Left ventricle myocardium inferior (tissue), 1 donor: ENCODE measurements at places on chromosomes 5 and 9. TPM values are rescaled to one million over a fixed set of nuclear protein-coding genes. Genes with fewer than 3 reads are reported as not detected.

The NOXA1 gene
- total RNA-seq = 2.0 TPM

DNA sequence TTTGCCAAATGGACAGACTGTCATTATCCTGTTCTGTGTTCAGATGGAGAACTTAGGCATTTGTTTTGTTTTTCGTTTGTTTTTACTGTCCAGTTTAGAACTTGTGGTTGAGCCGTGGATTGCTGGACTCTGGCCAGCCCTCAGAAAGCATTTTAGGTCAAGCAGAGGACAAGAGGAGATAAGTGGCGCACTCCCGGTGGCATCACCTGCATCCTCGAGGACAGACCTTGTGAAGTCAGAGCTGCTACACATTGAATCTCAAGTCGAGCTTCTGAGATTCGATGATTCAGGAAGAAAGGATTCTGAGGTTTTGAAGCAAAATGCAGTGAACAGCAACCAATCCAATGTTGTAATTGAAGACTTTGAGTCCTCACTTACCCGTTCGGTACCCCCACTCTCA, 8.9 kb downstream of the MTRR start:
- no peak for DNase-seq

- no peak for DNase-seq
These were observed 18.0 kb upstream of the SH3RF2 start for GRCh38 chr5:145918397-145918796.

GRCh38 chr5:58958701-58959100, 375.8 kb downstream of the RAB3C start:
- DNase-seq = no peak

DNA sequence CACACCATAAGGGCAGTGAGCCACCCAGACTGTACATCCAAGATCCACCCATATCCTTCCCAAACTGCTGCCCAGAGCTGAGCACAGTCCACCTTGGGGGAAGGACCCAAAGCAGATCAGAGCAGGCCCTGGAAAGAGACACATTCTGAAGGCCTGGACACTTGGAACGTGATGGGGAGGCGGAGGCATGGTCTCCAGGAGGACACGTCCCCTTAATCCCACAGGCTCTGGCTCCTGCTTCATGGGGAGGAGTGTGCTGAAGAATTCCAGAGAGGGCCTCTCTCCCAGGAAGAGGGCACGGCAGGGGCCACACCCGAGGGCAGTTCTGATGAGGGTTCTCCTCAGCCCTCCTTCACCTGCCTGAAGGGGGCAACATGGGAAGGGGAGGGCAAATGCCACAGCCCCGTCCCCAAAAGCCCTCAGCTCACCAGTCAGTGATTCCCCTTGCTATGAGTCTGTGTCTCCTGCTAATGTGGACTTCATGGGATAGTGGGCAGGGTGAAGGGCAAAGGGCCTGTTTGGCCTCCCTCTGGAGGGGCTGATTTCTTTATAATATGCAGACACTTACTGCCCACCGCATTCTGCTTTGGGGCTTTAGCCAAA, 276.8 kb downstream of the ENC1 start:
- no peak for DNase-seq

GRCh38 chr5:87266914-87267573, 639 bp upstream of the RASA1 start:
- no peak for DNase-seq

GRCh38 chr9:103978396-103978795, 115.7 kb upstream of the SMC2 start:
- DNase-seq = no peak

DNA sequence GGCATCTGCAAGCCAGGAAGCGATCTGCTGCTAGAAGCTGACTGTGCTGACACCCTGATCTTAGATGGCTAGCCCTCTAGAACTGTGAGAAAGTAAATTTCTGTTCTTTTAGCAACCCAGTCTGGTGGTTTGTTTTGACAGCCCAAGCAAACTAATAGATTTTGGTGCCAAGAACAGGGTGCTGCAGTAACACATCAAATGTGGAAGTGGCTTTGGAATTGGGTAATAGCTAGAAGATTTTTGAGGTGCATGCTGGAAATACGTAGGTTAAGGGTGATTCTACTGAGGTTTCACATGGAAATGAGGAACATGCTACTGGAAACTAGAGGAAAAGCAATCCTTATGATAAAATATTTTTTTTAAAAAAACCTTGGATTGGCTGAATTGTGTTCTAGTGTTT, 153.5 kb upstream of the SH3GL2 start:
- no peak for DNase-seq

DNA sequence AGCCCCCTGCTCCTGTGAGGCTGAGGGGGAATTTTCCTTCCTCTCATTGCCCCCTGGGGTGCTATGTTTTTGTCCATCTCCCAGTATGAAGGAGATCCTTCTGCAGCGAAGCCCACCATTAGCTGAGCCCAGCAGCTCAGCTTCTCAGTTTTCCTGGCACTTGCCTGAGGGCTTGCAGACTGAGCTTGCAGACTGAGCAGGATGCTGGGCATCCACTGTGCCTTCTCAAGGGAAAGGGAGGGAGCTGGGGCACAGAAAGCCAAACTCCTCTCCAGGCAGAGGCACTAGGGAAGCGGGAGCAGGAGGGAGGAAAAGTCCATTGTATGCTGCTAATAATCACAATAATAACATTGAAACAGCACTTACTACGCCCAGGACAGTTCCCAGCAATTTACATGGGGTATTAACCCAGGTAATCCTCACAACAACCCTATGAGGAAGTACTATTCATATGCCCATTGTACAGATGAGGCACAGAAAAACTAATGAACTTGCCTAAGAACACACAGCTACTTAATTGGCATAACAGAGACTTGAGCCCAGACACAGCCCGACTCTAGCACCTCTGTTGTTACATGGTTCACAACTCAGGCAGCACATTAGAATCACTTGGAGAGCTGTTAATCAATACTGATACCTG, 86.9 kb upstream of the SSBP2 start:
- DNase-seq = no peak

GRCh38 chr9:77719321-77719720, 71.2 kb upstream of the GNA14 start:
- DNase-seq = no peak

DNA sequence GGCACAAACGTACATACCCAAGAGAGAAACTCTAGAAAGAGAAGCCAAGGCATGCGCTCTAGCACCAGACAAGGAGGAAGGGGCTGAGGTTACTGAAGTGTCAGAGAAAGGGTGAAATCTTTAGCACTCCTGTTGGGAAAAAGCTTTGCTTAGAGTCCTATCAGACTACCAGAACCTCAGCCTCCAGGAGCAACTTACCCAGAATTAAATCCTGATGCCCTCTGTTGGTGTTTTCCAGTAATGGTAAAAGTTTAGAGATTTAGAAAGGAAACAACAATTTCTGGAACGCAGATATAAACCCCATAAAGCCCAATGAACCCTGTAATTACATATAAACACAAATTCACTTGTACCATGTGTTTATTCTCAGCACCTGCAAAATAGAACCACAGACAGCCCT, 33.2 kb upstream of the ASTN2 start:
- no peak for DNase-seq

DNA sequence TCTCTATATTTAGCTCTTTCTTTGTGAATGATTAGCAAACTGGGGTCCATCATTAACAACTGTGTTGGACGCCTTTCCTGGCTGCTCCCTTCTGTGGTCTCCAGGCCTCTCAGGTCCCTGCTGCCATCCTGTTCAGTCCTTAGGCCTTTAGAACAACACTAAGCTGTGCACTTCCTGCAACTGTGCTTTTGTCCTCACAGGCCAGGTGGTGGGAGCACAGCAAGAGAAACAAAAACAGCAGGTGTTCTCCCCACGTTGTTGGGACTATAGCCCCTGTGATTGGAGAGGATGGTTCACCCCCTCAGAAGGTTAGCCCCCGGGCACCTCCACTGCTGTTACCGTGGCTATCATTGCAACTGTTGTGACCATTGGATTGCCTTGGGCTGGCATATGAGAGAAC, 41.7 kb upstream of the CLINT1 start:
- DNase-seq = no peak

GRCh38 chr5:32163053-32163452, 11.1 kb downstream of the GOLPH3 start:
- no peak for DNase-seq

The CORO2A gene
- 0.14 TPM for total RNA-seq

DNA sequence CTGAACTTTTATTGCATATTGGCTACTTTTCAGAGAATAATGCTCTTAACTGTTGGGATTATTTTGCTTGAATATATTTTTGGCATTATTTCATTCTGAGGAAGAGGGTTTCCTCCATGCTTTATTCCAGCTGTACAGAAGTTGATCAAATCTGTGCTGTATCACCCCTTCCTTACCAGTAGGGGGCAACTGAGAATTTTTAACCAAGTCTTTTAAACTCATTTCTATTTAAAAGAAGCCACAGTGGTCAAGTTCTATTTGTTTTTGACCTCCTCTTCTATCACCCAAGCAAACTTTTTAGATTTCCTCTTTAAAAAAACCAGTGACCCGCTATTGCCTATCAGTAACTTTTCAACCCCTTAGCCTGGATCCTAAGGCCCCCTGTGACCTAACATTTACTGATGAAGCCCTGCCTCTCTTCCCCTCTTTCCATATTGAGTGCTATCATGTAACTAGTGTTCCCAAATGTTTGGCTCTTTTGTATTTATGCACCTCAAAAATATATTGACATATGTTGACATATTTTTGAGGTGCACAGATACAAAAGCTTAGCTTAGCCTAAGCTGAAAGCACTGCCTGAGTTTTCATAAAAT, 80.6 kb downstream of the FBXO4 start:
- DNase-seq = no peak

DNA sequence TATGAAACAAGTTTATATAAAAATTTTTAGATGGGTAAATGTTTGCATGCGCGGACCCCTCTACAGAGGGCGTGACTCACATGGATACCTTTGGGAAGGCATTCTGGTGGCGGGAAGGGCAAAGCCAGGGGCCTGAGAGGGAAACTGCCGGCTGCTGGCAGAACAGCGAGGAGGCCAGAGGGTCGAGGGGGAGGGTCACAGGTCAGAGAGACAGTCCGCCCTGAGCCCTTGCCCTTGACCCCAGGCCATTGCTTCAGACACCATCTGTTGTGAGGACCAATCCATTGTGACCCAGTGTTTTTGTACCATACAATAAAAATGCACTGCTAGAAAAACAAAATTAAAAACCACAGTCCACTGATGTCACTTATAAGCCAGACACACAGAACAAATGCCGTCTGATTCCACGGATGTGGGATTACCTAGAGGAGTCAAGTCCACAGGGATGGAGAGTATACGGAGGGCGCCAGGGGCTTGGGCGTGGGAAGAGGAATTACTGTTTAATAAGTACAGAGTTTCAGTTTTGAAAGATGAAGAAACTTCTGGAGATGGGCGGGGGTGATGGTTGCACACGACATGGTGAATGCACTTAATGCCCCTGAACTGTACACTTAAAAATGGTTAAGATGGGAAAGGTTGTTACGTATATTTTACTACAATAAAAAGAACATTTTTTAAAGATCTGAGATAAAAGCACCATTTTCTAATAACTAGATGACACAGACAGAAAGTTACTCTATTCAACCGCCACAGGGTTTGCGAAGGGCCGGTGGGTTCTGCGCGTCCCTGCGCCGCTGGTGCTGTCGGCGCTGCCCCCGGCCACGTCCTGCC, 12.0 kb downstream of the BTNL9 start:
- DNase-seq = no peak

- no peak for DNase-seq
These were observed 31.5 kb upstream of the FREM1 start for GRCh38 chr9:14941501-14942405.
